Fibroblast of skin of abdomen (primary cell): ENCODE measurements at places on chromosomes 1 and 21.

DNA sequence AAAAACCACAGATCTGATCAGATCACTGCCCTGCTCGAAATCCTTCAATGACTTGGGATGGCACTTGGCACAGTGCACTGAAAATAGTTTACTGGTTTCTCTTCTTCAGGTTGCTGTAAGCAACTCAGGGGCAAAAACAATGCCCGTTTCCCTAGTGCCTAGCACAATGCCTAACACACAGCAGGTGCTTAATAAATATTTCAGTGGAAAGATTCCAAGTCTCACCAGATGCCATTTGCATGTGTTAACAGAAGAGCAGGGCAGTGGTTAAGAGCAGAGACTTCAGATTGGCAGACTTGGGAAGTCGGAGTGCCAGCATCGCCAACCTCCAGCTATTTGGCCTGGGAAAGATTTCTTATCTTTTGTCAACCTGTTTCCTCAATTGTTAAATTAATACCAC is 10.9 kb upstream of the METTL25B start:
- no peak for DNase-seq

DNA sequence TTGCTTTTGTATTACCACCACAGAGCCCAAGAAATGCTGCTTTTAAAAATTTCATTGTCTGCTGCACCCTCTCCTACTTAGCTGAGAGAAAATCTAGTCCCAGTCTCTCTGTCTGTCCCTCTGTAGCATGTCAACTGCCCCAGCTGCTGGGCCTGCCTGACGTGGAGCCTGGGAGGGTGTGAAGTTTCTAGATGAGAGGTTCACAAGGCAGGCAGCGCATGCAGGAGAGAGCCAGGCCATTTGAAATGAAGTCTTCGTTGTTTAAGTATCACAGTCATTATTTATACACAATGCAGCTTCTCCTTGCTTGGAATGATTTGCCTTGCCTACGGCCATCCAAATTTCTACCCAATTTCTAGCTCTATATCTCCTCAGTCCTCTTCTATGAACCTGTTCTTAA is 306.8 kb upstream of the PLXNA2 start:
- DNase-seq: no peak

DNA sequence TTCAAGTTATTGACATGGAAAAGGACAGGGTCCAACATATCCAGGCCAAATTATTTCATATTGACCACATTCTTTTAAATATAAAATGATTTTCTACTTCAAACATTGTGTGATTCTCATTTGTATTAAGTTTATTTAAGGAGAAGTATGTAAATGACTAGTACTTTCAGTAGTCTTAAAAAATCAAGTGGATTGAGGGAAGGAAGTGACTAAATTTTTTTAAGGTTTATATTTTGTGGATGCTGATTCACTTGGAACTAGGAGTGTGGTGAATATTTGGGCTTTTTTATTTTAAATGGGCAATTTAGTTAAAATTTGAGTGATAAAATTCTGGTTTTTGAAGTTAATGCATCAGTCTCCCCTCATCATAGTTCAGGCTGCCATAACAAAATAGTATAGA is 10.1 kb downstream of the PRRC2C start:
- no peak for DNase-seq

- DNase-seq: peak; percentile 15
Observed at GRCh38 chr1:153805886-153806719, 30.9 kb downstream of the SLC27A3 start.

- no peak for DNase-seq
Observed at GRCh38 chr1:81326212-81326611, 474.5 kb upstream of the ADGRL2 start.

GRCh38 chr1:180888870-180889269 is 23.8 kb upstream of the KIAA1614 start:
- DNase-seq: no peak

- no peak for DNase-seq
Observed at GRCh38 chr1:18646091-18646785, 15.6 kb downstream of the PAX7 start.

- DNase-seq: no peak
Observed at GRCh38 chr1:20932437-20932977, 145.4 kb upstream of the HP1BP3 start.

- DNase-seq: no peak
Observed at GRCh38 chr1:9735800-9736199, 84.3 kb downstream of the PIK3CD start.

DNA sequence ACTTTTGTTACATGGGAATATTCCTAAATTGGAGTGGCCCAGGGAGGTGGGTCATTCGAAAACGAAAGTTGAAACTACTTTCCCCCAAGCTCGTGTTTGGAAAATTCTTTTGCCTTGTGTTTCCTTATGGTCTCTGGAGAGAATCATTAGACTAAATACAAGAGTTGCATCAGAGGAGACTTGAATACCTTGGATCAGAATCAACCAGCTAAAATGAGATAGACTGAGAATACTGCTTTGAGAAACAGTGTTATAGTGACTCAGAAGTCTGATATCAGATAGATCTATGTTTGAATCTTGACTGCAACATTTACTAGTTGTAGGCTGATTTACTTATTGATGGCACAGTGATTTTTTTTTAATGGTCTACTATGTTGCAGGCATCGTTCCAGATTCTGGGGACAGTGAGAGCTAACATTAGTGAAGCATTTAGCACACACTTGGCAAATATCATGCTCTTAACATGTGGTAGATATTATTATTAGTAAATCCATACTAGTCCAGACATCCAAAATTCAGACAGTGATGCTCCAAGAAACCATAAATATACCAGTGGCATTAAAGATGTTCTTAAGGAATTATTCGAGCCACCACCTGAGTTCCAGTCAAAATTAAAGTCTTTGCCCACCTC is 12.9 kb upstream of the ACTN2 start:
- DNase-seq: peak; percentile 17

GRCh38 chr1:87684713-87685205 is 356.1 kb downstream of the LMO4 start:
- DNase-seq: peak; percentile 65

DNA sequence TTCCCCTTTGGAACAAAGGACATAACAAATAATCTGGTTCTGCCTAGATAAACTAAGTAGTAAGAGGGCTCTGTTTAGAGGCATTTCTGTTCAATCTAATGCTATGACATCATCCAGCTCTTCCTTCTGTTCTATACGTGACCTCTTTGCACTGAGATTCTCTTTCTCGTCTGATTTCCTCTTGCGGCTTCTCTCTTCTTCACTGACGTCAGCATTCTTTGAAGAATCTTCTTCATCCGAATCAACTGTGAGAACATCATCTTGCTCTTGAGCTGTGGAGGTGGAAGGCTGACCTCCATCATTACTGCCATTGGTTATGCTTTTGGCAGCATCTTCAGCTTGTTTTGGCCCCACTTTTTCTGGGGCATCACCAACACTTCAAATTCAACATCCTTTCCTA is 130.4 kb downstream of the HS2ST1 start:
- DNase-seq: no peak

GRCh38 chr1:1143636-1144035 is 27.7 kb upstream of the C1orf159 start:
- DNase-seq: no peak

GRCh38 chr1:205729945-205730610 is 19.9 kb downstream of the NUCKS1 start:
- peak; percentile 33 for DNase-seq

DNA sequence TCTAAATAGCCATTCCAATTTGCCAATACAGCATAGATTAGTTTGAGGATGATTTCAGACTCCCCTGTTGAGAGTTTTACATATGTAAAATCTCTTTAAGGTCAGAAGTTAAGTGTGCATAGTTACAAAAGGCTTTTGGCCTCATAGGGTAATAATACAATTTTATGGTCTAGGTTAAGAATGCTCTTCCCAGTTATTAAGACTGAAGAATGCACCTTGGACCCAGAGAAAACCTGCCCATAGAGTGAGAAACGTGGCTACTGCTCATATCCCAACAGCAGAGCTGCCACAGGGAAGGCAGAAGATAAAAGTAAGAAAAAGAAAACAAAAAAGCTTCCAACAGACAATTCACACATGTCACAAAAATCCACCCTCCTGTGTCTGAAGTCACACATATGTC is 255.9 kb downstream of the LMO4 start:
- DNase-seq: no peak

GRCh38 chr1:67040405-67040804 is 13.5 kb downstream of the SLC35D1 start:
- DNase-seq: no peak

GRCh38 chr1:113756461-113756860 is 2.8 kb downstream of the PHTF1 start:
- no peak for DNase-seq

DNA sequence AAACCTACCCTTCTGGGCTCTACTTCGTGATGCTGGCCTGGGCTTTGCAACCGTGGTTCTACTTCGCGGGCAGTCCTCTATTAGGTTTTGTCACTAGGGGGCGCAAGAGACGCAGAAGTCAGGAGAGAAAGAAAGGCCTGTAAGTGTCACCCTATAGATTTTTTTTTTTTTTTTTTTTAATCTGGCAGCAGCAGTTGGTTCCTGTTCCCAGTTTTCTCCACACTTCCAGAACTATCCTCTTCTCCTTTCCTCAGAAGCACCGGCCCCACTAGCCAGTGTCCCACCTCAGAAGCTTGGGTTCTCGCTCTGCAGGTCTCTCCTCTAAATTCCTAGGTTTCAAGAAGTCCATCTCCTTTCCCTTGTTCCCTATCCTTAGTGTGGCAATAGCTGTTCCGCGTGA is 9.1 kb upstream of the LCE2D start:
- DNase-seq: peak; percentile 49

- DNase-seq: peak; percentile 38
Observed at GRCh38 chr1:58782178-58783089, 1.4 kb downstream of the JUN start.

- DNase-seq: no peak
Observed at GRCh38 chr1:200954434-200954833, 59.7 kb downstream of the INAVA start.

- no peak for DNase-seq
Observed at GRCh38 chr1:159851407-159851806, 11.1 kb downstream of the VSIG8 start.

DNA sequence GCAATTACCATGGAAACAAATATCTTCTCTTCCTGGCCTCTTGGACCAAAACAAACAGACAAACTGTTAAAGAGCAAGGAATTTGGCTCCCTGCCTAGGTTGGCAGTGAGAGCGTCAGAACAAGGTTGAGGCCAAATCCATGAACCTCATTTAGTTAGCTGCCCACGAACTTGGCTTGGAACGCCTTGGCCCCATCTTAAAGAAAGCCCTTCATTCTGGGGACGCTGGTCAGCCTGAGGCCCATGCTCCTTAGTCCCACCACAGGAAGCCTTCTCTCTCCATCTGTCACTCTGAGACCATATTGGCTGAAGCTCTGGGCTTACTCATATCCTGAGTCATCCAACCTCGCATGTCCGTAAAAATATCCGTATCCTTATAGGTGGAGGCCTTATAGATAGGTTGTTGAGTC is 62.4 kb upstream of the DIRAS3 start:
- DNase-seq: peak; percentile 78

- DNase-seq: no peak
Observed at GRCh38 chr21:45499970-45500577, 42.2 kb downstream of the SLC19A1 start.

- DNase-seq: peak; percentile 92
Observed at GRCh38 chr1:78101514-78101913, 55.7 kb downstream of the GIPC2 start.

DNA sequence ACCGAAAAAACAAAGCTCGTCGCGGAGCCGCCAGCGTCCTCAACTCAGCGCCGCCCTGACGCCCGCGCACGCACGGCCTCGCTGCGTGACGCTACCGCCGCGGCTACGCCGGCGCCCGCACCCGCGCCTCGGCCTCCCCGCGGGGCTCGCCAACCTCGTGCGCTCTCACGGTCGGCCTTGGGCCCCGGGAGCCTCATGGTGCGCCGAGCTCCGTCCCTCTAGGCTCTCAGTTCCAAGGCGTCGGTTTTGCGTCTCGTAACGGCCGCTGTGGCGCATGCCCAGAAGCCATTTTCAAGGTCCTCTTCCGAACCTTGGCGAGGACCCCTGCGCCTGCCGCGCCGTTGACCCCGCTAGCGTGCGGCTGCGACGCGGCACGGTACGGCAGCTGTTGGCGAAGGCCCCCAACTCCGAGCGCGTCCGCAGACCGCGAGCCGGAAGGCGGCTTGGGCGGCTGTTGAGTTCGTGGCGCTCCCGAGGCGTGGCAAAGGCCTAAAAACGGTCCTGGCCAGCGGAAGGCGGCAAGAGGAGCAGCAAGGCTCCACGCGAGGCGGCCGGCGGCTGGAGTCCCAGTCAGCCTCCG is at the start of gene HENMT1:
Gene HENMT1, minus strand, starts transcription at position 64 of the 580 bp plus-strand sequence. CDS start 1,209 bp downstream, outside the sequence.
- peak; percentile 74 for DNase-seq

GRCh38 chr1:206678490-206678889 is 6.2 kb upstream of the MAPKAPK2 start:
- DNase-seq: no peak

DNA sequence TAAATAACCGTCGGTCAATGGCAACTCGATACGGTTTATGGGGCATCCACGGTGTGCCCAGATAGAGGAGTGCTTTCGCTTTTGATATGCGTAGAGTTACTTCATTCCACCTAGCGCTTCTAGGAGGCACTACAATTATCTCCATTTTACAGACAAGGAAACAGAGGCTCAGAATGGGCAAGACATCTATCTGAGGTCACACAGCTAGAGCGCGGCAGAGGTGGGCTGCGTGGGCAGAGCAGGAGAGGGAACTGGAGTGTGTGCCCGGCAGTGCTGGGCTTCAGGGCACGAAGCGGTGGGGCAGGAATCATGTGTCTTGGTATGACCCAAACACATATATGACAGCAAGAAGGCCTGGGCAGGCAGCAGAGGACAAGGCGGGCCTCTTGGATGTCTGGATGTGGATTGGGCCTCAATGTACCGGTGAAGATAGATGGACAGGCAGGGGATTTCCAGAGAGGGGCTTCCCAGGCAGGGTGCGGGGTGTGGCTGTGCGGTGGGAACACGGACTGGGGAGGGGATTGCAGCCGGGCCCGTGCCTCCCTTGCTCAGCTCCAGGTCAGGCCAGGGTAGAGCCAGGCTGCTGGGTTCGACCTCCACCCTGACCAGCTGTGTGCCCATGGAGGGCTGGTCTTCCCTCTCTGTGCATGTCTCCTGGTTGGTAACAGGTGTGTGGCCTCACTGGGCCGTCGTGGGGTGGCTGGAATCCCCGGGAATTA is 21.2 kb downstream of the TP73 start:
- DNase-seq: no peak

GRCh38 chr1:64960731-64961130 is 5.6 kb downstream of the JAK1 start:
- DNase-seq: no peak

GRCh38 chr1:204495078-204495753 is 611 bp upstream of the PIK3C2B start:
- DNase-seq: no peak

DNA sequence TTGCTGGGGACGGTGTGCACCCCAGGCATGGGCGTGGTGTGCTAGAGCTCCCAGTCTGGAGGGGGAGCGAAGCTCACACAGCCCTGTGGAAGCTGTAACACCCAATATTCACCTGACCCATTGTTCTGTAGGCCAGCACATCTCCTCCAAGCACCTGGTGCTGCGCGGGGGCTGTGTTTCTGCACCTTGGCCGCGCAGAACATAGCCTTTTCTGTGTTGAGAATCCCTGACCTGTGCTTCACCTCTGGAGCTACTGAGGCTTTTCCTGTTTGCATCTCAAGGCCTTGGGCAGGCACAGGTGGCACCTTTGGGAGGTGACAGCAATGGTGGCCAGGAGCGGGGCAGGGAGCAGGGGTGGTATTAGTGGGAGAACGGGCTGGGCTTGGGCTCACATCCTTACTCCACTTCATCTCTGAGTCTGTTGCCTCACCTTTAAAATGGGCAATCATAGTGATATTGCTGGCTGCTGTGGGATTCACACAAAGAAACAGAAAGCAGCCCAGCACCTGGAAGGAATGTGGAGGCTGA is 343.9 kb upstream of the AJAP1 start:
- DNase-seq: no peak
